ENCODE measurements at places on chromosomes 4 and X.

DNA sequence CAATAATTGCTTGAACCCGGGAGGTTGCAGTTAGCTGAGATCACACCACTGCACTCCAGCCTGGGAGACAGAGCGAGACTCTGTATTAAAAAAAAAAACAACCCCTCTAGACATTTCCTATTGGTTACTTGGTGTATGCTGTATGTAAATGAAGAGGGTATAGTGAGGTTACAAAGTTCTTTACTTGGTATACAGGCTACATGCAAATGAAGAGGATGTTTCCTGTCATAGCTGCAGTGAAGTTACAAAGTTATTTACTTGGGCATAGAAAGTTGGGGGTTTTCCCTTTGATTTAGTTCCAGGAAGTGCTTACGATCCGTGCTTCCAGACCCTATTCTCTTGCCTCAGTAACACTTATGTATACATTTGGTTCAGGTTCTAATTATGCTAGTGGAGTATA lies 38.4 kb upstream of the CLNK start:
- no peak for DNase-seq

- no peak for DNase-seq
Observed at GRCh38 chr4:185202984-185203485, 765 bp downstream of the CFAP97 start.

GRCh38 chr4:79330720-79331119 lies 4.9 kb upstream of the NAA11 start:
- DNase-seq: no peak

- DNase-seq: no peak
Observed at GRCh38 chr4:102715057-102715456, 45.7 kb downstream of the MANBA start.

- DNase-seq: no peak
Observed at GRCh38 chrX:95721011-95721410, 963.6 kb upstream of the DIAPH2 start.

GRCh38 chrX:85977218-85977617 lies 70.1 kb downstream of the CHM start:
- no peak for DNase-seq

GRCh38 chrX:81174286-81174685 lies 27.4 kb downstream of the HMGN5 start:
- no peak for DNase-seq

GRCh38 chr4:7812231-7812857 lies 127.3 kb downstream of the AFAP1 start:
- no peak for DNase-seq

- peak; percentile 98 for DNase-seq
Observed at GRCh38 chr4:52861879-52862616, at the start of gene RASL11B. Gene RASL11B, plus strand, starts transcription at chr4:52862317. Its CDS starts 191 bp downstream, at chr4:52862508.

DNA sequence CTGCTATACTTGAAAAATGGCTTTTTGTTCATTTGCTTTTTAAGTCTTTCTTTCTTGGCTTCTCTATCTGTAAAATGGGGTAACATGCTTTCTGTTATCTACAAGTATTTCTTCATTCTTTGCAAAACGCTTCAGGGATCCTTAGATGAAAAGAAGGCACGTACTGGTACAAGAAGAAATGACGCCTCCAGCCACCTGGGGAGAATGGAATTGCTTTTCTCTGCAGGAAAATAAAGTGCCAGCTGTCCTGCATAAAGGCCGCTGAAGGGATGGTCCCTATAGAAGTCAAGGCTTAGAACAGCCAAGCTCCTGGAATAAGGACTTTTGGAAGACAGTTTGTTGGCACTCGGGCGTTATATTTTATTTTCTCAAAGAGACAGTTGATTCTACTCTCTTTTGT lies 210.8 kb upstream of the RASGEF1B start:
- no peak for DNase-seq

DNA sequence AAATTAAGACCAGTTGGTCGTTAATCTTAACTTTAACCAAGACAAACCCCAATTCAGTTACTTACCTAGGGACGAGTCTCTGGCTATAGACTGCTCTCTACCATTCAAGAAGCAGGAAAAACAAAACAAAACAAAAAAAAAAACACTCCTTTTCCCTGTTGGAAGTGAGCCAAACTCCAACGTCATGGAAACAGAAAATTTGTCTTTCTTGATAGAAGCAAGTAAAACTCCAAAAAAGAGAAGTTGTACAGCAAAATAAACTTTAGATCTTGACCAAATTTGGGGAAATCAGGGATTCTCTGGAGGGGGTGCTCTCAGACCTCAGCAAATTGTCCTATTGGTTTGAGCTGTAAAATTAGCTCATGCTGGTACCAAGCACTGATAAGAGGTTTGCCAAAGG lies 3.7 kb downstream of the CNGA1 start:
- no peak for DNase-seq

DNA sequence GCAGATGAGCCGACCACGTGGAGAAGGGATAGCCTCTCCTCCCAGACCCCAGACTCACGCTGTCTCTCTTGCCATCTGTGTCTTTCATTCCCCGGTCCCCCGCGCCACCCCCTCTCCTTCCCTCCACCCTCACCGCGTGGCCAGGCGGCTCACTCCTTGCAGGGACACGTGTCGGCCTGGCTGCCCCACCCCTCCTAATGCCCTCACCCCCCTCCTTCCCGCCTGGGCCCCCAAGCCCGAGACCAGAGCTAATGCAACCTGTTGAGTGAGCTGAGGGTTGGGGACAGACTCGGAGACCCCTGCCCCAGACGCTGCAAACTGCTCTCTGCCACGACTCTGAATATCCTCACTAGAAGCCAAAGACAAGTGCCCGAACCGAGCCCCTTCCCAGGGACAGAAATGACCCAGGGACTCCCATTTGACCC lies 1.8 kb downstream of the SLC38A5 start:
- DNase-seq: no peak

DNA sequence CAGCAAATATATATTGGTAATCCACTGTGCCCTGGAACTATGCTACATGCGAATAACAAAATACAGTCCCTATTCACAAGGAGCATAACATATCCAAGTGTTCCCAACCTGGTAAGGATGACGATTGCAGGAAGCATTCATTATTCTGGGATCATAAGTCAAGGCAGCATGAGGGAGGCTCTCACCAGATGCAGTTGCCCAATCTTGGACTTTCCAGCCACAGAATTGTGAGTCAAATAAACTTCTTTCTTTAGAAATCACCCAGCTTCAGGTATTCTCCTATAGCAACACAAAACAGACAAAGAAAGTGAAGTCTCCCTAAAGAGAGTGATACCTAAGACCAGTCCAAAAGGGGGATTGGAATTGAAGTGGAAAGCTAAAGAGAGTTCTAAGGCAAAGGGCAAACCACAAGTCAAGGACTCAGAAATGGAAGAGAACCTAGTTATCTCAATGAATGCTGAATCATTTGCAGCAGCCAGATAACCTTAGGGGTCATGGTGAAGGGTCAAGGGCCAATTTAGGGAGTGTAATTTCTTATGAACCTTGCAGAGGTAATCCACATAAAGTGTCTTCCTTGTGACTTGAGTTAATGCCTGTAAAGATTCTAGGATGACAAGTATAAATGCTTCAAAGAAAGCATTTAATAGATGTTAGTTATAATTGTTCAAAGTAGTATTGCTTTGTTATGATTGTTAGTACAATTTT lies 103.1 kb upstream of the PCDH7 start:
- DNase-seq: no peak

DNA sequence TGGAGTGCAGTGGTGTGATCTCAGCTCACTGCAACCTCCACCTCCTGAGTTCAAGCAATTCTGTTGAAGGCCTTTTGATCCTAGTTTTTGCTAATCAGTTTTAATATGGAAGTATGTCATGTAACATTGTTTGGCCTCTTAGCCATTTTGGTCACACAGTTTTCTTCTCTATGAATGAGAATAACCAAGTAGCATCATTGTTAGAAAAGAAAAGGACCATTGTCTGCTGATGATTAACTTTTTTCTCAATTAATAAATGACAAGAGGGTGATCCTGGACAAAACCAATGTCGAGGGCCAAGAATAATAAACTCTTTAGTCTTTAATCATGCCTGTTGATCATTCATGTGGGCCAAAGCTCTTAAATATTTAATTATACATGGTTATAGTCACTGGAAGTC lies 289.3 kb upstream of the MAGEB2 start:
- no peak for DNase-seq

- no peak for DNase-seq
Observed at GRCh38 chr4:125550769-125551168, 236.0 kb downstream of the FAT4 start.

DNA sequence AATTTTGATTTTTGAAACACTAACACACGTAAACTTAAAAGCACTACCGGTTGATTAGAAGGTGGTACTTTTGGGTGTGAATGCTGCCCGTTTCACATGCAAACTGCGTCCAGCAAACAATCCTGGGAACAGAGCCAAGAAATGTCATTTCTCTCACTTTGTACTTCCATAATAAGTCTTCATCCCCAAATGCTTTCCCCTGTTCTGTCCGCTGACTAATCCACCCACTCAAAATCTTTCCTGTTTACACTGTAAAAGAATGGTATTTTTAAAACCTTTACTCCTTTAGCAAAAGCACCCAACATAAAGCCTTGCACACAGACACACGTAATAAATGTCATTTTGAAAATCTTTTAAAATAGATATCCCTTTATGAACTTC lies 39.1 kb upstream of the PDLIM5 start:
- DNase-seq: no peak

DNA sequence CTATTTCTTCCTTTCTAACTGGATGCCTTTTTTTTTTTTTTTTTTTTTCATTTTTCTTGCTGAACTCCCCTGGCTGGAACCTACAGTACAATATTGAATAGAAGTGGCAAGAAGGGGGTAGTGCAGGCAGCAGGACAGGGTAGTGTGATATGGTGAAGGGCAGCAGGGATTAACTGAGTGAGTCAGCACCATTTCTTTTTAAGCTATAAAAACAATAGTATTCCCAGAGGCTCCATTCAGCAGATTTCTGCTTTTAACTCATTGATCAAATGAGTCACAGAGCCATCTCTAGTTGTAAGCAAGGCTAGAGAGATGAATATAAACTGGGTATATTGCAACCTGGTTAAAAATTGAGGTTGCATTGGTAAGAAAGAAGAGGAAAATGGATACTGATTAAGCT lies 53.6 kb upstream of the SETD7 start:
- DNase-seq: no peak

- no peak for DNase-seq
Observed at GRCh38 chr4:7638984-7639789, 204.5 kb upstream of the PSAPL1 start.

GRCh38 chrX:39601231-39602177 lies 496.3 kb downstream of the BCOR start:
- no peak for DNase-seq

DNA sequence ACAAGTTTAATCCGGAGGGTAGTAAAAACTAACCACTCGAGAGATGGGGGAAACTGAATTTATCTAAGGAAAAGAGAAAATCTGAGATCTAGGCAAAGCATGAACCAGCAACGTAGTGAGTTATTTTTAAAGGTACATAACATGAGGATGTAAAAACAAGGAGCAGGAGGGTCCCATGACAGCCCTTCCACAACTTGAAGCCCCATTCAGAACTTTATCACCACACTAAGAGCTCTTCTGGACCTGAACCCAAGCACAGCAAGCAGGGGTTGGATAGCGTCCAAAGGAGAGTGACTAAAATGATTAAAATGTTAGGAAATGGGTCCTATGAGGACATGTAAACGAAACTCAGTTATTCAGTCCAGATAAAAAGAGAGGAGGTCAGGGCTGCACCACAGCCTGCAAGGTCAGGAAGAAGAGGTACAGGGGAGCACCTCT lies 16.2 kb downstream of the SH3RF1 start:
- DNase-seq: no peak

DNA sequence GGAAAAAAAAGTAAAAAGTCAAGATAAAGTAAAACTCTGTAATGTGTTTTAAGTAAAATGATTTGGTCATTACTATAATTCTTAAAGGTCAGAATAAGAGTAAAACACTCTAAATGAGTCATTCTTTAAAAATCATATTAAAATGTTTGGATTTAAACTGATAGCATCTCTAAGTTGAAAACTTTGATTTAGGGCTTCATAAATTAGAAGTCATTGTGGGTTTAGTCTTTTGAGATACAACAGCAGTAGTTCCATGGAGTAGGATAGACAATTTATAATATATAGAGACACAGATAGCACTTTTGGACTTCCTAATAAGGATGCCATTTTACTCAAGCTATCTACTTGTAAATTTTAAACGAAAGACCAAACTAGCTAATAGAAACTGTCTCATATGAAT lies 77.1 kb upstream of the PABPC4L start:
- DNase-seq: no peak

GRCh38 chr4:61934198-61934597 lies 734.1 kb downstream of the ADGRL3 start:
- no peak for DNase-seq

- DNase-seq: no peak
Observed at GRCh38 chr4:156290811-156291210, 337.1 kb upstream of the CTSO start.

GRCh38 chrX:128804828-128805227 lies 718.5 kb downstream of the SMARCA1 start:
- no peak for DNase-seq

- no peak for DNase-seq
Observed at GRCh38 chrX:47358387-47359065, 11.9 kb upstream of the ZNF157 start.

DNA sequence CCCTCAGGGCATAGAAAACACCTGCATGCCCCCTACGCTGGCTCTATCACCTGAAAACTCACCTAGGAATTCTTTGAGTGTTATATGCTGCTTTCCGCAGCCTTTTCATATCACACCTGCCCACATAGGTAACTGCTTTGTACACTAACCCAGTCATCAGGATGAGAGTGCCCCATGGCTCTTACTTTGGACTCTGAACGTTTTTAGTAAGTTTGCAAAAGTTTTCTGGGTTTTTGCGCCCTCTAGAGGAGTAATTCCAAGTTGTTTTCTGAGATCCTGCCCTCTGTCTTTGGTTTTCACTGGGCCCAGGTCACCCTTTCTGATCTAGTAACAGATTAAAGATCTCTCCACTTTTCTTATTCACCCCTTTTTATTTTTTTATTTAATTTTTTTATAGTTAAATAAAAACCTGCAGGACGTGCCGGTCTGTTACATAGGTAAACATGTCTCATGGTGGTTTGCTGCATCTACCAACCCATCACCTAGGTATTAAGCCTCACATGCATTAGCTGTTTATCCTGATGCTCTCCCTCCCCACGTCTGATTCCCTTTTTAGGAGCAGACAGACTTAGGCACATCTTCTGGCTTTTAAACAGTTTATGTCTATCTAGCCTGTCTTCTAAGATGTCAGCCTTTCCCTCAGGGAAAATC lies 139.2 kb downstream of the NWD2 start:
- DNase-seq: no peak

GRCh38 chrX:49840679-49841078 lies 11.6 kb downstream of the PAGE4 start:
- peak; percentile 47 for DNase-seq

DNA sequence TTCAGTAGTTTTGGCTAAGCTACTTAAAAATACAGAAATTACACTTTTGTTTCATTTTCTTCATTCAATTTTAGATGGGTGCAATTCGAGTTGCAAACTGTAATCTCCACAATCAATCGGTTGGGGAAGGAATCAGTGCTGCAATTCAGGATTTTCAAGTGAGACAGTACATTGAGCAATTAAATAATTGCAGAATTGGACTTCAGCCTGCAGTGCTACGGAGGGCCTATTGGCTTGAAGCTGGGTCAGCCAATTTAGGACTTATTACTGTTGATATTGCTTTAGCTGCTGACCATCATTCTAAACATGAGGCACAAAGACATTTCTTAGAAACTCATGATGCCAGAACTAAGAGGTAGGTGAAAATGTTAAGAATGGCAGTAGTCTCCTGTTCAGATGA lies 77.7 kb downstream of the BLTP1 start:
- DNase-seq: no peak

- DNase-seq: no peak
Observed at GRCh38 chr4:13142726-13143125, 341.4 kb downstream of the RAB28 start.

GRCh38 chrX:39384996-39385395 lies 583.7 kb downstream of the MID1IP1 start:
- DNase-seq: no peak

Data from posterior cingulate gyrus (tissue), 11 donors.